ENCODE measurements at places on chromosomes 2 and 18.

DNA sequence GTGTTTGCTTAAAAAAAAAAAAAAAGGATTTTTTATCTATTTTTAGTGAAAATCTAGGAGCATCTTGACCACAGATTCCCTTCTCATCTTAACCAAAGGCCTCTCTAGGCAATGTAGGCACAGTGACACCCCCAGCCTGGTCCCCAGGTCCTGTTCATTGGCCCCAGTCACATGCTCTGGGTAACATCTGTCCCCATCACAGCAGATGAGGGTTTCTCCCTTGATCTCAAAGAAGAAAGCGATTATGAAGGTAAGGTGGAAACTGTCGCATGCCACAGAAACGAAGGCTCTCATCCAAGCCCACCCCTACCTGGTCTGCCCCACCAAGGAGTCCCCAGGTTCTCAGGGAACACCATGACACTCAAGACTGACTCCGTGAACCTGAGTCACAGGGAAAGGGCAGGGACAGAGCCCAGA is 4.7 kb downstream of the HS6ST1 start:
- no peak for DNase-seq

GRCh38 chr2:38666556-38666910 is 619 bp downstream of the GALM start:
- DNase-seq, result no peak

GRCh38 chr2:168608796-168609195 is 152.7 kb downstream of the CERS6 start:
- no peak for DNase-seq

GRCh38 chr2:63790906-63791305 is 50.8 kb upstream of the UGP2 start:
- no peak for DNase-seq

- no peak for DNase-seq
These were observed 61.4 kb downstream of the GPR39 start for GRCh38 chr2:132477962-132478361.

DNA sequence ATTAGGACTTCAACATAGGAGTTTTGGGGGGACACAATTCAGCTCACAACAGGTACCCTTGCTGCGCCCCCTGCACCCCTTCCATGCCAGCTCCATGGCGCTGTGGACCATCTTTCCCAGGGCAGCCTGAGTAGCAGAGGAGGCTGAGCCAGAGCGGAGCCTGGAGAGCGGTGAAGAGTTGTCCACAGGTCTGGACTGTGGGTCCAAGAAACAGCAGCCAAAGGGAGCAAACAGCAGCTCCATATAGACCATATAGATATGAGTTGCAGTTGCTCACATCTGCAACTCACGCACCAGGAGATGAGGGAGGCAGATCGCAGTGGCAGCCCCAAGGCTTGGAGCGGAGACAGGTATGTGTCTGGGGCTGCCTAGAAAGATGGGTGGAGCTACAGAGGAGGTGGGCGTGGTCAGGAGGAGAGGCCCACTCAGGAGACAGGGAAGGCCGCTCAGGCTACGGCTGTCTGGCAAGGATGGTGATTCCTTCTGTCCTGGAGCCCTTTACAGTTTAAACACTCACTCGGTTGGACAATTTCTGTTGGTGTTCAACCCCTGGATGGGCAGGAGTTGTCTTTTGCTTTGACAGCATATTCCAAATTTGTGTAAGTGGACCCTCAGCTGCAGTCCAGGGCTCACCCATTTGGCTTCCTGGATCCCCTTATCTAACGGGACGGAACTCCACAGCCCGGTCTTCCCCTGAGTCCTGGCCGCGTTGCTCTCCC is 155.1 kb downstream of the LPIN1 start:
- DNase-seq, result no peak

DNA sequence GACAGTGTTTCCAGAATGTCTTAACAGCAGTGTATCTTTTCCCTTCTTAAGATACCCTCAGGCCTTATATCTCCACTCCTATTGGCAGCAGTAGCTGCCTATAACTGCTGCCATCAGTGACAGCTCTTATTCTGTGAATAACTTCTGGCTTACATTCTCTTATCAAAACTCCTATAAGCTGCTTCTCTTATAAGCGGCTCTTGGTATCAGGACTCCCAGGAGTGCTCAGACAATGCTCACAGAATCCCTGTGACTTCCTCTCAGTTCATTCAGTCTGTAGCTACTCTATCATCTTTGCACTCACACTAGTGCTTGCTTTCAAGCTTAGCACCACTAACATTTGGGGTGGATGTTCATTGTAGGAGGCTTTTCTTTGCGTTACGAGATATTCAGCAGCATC is 143.7 kb upstream of the CDH7 start:
- no peak for DNase-seq

DNA sequence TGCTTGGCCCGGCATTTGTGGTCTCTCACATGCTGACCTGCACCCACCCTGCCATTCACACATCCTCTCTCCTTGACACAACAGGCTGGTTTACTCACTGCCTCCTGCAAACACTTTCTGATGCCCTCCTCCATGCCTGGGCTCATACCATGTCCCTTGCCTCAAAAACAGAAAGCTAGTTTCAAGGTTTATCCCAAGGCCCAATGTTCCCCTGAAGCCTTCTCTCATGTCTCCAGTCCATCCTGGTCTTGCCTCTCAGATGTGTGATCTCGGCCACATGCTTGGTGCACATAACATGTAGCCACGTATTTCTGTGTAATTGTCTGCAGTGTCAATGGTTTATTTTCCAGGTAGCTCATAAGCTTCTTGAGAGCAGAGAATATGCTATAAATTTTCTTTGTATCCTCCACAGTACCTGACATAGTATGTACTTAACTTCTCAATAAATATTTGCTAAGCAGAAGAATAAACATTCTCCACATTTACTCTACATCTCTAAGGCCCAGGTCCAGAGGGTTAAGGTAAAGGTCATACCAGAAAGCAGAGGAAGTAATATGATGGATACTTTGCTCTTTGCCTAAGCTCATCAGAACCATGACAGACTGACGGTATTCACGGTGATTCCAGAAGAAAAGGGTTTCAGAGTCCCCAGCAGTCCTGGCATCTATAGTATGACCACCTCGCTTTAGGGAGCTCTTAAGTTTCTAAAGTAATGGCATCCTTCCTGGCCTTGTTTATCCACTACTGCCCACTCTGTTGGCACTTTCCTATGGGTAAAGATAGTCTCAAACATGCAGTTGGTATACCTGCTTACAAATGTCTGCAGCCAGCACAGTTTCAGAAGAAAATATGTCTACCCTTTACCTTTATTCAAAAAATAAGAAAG is 163.4 kb upstream of the ZFP36L2 start:
- DNase-seq, result no peak

GRCh38 chr2:50611351-50611871 is 420.5 kb downstream of the NRXN1 start:
- DNase-seq, result no peak

DNA sequence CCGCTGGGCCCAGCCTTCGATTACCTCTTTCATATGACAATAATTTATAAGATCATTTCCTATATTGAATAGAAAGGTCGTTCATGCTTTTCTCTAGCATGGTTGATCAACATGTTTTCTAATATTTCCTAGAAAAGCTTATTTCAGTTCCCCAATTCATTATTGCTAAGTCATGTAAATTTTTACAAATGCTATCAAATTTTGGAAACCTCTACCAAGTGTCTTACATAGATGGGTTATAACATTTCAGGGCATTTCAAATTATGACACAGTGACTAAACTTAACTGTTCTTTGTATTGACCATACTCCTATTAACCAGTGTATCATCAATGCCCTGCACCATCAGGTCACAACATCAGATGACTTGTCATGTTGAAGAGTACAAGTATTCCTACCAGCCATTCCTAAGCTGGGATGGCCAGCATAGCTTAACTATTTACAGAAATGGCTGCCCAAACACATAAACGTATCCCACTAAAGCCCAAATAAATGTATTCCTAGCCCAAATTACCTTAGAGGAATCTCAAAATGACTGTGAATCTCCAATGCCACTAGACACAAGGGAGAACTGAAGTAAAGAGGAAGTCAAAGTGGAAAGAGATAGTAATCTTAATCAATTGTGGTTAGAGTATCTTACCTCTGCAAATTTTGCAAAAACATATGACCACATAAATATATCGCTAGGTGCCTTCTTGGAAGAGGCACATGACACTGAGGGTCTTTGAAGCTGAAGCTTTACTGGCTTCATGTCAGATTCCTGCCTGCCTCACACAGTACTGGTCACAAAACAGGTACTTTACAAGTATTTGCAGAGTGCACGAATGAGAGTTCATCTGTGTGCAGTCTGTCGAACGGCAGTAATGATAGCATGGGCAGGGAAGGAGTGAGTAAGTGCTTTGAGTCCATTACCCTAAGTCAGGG is 87.3 kb upstream of the TLK1 start:
- DNase-seq, result no peak

DNA sequence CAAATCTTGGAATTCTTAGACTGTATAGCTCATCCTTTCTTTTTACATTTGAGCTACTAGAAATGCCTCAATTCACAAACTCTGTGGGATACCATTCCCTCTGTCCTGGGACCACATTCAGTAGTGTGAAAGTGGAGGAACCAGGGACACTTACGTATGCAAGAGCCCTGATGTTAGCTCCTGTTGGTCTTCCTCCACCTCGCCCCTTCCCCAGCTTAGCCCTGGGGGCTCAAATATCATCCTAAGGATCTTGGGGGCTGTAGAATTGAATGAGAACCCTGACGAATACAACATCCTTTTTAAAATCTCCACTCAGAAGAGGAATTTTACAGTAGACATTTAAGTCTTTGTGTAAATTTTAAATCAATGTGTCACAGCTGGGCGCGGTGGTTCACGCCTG is 65.2 kb upstream of the RAPH1 start:
- DNase-seq, result no peak

GRCh38 chr2:170190172-170190571 is 12.2 kb downstream of the MYO3B start:
- no peak for DNase-seq

- no peak for DNase-seq
These were observed 59.8 kb downstream of the KCTD1 start for GRCh38 chr18:26488417-26489009.

GRCh38 chr2:207156451-207157161 is 9.1 kb downstream of the KLF7 start:
- no peak for DNase-seq

- DNase-seq, result no peak
These were observed 12.8 kb upstream of the NEU4 start for GRCh38 chr2:241796209-241796608.

DNA sequence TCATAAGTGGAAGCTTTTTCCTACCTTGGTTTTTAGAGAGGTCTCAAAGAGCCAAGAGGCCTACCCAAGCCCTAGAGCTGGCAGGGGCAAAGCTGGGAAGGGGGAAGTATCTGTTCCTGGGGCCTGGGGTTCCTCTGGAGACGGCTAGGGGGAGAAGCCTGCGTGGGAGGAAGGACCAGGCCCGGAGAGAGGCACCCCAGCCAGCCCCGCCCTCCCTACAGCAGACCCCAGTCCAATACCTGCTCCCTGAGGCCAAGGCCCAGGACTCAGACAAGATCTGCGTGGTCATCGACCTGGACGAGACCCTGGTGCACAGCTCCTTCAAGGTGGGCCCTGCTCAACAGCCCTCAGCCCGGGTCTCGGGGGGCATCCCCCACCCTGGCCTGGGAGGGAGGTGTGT is 2.2 kb downstream of the CTDSP1 start:
- no peak for DNase-seq

DNA sequence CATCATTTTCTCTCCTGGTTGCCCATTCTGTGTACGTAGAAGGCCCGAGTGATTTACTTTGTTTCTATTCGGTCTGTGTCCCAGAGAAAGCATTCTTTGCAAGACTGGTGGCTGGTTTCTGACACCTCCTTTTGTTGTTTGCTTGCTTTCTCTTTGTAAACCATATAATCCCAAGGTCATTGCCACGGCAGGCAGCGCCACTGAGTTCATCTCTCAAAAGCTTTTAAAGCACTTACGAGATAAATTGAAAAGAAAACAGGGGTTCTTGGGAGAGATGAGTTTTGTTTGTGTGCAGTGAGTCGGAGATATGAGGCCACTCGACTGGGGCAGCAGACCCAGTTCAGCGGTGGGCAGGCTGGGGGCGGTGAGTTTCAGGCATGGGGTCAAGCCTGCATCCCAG is 137.6 kb downstream of the NCK2 start:
- no peak for DNase-seq

GRCh38 chr2:21282515-21282898 is 158.7 kb downstream of the TDRD15 start:
- DNase-seq, result no peak

DNA sequence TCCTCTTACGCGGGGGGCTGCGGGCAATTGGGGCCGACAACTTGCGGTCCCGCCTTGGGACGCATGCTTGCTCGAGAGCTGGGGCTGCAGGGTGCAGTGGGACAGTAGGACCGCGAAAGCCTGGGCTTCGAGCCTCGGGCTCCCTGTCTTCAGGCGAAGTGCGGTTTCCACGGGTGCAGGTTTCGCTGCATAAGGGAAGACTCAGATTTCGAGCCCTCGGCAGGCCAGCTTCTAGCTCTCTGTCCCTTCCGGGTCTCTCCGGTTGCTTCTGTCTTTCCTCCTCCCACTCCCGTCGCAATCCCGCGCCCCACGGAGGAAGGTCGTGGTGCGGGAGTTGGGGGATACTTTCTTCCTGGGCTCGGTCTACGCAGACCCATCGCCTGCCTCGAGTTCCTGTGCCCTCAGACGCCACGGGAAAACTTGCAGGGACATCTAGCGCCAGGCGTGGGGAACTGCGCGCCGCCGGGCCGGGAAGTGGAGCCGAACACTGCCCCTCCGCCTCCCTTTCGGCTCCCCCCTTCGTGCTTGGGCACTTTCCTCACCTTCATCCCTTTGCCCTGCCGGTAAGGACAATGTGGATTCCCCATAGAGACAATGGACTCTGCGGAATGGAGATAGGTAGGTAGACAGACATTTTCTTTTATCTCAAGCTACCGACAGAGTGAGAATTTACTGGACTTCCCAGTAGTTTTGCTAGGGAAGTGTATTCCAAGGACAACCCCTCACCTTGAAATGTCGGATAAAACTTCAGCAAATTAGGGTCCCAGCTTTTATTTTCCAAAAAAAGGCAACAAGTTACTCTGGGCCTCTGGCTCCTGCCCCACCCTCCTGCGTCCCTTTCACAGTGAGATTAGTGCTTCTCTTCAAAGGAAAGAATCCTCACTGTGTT is 4.2 kb upstream of the HOXD13 start:
- DNase-seq, result no peak

- no peak for DNase-seq
These were observed 1891.5 kb upstream of the PIK3C3 start for GRCh38 chr18:40063488-40063887.

DNA sequence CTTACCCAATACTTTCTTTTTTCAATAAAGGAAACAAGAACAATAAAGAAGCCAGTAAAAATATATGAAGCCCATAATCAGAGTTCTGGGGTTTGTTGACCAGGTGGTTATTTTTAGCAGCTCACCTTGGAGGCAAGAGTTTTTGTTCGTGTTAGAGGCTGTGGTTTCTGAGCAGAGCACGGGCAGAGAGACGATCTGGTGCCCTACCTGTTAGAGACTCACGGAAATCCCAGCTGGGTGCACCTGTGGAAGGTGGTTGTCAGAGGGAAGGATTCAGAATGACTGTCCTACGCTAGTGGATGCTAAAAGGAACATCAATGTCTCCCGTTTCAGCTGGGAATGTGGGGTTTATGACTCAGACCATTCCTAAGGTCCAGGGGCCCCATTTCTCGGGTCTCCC is 87.6 kb downstream of the NRP2 start:
- no peak for DNase-seq

GRCh38 chr2:42854207-42854818 is 61.9 kb upstream of the HAAO start:
- DNase-seq, result no peak

GRCh38 chr18:50579061-50579774 is 19.3 kb downstream of the MAPK4 start:
- no peak for DNase-seq
